HCT116 (cell line): ENCODE measurements at places on chromosomes 5 and 9.

DNA sequence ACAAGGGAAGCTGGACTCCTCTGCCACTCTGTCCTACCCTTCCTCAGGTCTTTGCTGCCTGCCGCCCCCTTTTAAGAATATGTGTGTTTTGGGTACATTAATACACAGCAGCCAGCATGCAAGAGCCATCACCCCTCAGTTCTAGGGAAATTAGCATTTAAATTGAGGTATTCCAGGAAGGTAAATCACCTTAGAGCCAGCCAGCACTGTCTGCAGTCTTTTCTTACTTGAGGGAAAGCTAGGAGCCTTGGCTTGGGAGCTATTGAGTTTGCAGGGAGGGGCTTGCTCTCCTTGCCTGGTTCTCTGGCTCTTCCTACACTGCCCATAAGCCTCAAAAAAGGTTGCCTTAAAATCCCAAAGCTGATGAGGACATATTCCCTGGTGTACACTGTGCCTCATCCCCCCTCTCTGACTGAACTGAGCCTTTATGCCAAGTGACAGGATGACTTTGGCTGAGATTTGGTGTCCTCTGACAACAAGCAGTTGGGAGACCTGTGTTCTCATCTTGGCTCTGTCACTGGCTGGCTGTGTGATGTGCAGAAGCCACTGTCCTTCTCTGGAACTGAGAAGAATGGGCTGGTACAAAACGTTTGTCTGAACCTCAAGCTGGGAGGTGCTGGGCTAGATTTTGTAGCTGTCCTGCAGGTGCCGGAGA is 54.1 kb downstream of the TRIM32 start:
- no peak for DNase-seq

DNA sequence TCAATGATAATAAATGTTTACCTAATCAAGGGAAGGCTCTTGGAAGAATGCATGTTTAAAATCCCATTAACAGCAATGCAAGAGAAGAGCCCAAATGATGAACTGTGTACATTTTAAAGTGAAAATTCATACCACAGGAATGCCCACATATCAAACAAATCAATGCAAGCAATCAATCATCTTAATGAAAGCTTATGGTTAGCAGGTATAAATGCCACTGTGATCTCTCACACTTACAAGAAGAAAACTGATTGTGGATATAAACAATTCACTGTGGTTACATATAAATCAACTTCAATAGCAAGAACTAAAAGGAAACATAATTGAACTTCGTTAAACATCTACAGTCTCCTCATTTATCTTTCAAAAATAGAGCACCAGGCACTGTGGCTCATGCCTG is 161.0 kb upstream of the RORB start:
- no peak for DNase-seq

DNA sequence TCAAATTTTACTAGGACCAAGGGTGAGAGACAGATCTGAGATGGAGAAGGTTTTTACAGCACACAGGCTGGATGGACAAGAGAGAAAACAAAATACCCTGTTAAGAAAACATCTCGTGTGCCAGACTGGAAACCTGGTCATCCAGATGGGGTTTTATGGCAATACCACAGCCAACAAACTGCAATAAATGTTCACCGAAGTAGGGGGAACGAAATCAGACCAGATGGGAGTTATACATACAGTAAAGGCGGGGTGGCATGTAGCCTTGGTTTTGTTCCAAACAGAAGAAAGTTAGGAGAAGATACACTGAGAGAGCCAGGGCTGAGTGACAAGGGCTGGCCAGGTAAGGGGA is 63.3 kb downstream of the DCP2 start:
- no peak for DNase-seq

GRCh38 chr9:17140418-17140817 is 5.6 kb downstream of the CNTLN start:
- no peak for DNase-seq

DNA sequence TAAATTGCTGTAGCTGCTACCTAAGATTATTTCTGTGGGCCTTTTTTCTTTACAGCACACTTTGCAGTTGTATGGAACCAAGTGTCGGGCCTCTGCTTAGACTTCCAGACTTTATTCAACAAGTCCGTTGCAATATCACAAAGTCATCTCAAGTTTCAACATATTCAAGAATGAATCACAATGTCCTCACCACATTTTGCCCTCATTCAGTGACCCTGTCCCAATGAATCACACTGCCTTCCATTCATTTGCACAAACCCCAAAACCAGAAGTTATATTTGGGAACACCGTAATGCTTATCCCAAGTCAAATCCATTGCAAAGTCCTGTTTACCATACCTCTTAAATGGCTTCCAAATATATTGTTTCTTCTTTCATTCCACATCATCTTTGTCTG is 439.6 kb downstream of the CSNK1G3 start:
- DNase-seq, result peak; percentile 39

GRCh38 chr5:37565062-37565670 is 186.0 kb downstream of the WDR70 start:
- no peak for DNase-seq

GRCh38 chr9:37715991-37716505 is 37.6 kb upstream of the TRMT10B start:
- DNase-seq, result no peak

DNA sequence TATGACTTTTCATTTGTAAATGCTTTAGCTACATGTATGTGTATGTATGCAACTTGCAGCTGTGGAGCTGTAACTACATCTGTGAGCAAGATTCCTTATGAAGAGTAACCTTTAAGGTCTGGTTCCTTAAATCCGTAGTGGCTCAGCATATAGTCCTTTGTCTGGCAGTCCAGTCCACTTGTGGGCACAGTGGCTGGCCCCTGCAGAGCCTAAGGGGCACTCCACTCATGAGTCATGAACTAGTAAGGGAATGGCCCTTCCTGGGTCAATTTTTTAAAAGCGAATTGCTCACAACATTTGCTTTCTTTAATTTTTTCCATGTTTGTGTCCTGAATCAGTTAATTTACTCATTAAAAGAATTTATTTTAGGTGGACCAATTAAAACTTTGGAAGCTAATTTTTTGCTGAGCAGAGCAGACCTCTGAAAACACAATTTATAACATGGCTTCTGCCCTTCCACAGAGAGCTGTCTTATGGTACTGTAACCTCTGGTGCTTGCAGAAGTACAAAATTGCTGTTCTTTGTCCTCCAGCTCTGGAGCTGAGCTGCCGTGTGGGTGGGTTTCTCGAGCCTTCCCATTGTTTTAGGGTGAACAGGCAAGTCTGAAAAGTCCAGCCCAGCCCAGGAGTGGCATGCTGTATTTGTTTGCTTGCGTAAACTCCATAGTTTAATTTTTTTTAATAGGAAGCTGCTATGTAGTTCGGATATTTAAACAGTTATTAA is 110.1 kb downstream of the MVB12B start:
- no peak for DNase-seq

DNA sequence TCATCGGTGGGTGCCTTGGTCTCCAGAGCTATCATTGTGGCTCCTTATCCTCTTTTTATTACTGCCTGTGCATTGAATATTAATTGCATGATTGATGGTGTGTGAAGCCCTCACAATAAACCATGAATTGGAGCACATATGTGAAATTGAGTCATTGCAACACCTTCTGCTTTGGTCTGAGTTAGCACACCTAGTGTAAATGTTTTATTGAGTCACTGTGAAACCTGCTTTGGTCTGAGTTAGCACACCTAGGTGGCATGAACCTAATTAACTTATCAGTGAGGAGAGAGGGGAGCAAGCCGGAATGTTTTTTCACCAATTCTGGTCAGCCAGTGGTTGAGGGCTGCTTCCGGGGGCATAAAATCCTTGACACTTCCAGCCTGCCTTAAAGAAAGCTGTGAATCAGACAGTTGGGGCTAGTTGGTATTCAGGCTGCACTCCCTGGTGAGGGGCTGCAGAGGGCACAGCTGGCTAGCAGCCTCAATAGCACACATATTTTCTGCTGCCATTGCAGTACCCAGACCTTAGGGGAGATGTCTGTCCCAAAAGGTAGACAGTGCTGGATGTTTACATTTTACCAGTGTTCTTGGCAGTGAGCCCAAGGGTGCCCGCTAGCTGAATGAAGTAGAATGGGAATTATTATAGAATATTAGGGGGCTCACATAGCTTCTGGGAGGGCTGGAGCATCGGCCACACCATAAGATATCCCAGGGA is 76.5 kb upstream of the GOLM1 start:
- DNase-seq, result no peak

- no peak for DNase-seq
These were observed 257.6 kb downstream of the SEMA5A start for GRCh38 chr5:9288234-9288633.

DNA sequence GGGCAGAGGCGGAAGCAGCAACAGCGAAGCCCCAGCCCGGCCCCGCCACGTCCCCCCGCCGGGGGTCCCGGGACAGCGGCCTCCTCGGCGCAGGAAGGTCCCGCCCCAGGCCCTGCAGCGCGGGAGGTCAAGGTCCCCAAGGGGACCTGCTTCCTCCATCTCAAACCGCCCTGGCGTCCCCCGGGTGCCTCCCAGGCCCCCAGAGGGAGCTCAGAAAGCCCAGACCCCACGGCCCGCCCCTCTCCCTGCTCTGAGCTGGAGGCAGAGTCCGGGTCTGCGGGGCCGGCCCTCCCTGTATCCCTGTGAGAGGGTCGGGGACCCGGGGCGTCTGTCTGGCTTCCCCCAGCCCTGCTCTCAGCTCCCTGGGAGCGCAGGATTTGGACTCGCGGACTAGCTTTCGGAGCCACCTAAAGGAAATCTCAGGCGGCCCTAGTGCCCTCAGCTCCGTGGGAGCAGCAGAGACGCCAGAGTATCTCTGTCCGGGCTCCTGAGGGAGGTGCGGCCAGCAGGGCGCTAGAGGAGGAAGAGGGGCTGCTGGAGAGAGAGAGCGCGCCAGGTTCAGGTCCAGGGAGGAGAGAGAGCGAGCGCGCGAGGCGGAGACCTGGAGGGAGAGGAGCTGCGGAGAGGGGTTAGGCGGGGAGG is 30.7 kb downstream of the EXOC3 start:
- no peak for DNase-seq

DNA sequence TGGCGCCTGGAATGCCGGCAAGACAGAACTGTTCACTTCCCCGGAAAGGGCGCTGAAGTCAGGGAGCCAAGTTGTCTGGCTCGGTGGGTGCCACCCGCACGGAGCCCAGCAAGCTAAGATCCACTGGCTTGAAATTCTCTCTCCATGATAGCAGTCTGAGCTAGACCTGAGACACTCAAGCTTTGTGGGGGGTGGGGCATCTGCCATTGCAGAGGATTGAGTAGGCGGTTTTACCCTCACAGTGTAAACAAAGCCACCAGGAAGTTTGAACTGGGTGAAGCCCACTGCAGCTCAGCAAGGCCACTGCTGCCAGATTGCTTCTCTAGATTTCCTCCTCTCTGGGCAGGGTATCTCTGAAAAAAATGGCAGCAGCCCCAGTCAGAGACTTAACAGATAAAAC is 277.4 kb downstream of the SLCO4C1 start:
- no peak for DNase-seq

GRCh38 chr5:117888688-117889087 is 1099.7 kb downstream of the DTWD2 start:
- no peak for DNase-seq

DNA sequence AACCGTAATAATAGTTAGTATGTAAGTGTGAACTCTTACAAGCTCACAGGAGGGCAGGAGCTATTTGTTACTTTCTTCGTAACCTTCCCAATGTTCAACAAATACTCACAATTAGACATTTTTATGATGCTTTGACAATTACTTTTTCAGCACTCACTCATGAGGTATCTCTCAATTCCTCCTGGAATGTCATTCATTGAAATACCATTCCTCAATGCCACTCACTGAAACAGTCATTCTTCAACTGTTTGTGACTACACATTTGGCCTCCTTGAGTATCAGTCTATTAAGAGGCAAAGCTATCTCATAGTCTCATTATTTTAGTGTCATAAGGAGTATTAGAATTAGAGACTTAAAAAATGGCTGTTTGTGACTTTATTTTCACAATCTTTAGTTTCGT is 734.1 kb upstream of the DMAC1 start:
- no peak for DNase-seq

DNA sequence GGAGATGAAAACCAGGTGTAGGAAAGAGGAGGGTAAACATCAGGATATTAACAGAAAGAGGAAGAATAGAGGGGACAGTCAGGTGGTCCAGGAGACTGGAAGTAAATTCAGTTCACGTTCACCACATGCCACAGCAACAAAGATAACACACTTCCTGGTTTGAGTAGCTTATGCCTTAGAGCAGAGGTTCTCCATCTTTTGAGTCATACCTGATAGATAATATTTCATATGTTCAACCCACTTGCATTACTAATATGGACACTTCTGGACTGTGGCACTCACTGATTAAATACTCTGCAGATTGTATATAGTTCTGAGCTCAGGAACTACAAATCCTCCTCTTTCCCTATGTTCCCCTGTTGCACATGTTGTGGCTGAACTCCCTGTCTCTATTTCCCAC is 179.9 kb upstream of the NR3C1 start:
- DNase-seq, result no peak

DNA sequence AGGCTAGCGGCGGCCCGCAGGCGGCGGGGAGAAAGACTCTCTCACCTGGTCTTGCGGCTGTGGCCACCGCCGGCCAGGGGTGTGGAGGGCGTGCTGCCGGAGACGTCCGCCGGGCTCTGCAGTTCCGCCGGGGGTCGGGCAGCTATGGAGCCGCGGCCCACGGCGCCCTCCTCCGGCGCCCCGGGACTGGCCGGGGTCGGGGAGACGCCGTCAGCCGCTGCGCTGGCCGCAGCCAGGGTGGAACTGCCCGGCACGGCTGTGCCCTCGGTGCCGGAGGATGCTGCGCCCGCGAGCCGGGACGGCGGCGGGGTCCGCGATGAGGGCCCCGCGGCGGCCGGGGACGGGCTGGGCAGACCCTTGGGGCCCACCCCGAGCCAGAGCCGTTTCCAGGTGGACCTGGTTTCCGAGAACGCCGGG is 253 bp downstream of the SLC12A2 start:
- no peak for DNase-seq

DNA sequence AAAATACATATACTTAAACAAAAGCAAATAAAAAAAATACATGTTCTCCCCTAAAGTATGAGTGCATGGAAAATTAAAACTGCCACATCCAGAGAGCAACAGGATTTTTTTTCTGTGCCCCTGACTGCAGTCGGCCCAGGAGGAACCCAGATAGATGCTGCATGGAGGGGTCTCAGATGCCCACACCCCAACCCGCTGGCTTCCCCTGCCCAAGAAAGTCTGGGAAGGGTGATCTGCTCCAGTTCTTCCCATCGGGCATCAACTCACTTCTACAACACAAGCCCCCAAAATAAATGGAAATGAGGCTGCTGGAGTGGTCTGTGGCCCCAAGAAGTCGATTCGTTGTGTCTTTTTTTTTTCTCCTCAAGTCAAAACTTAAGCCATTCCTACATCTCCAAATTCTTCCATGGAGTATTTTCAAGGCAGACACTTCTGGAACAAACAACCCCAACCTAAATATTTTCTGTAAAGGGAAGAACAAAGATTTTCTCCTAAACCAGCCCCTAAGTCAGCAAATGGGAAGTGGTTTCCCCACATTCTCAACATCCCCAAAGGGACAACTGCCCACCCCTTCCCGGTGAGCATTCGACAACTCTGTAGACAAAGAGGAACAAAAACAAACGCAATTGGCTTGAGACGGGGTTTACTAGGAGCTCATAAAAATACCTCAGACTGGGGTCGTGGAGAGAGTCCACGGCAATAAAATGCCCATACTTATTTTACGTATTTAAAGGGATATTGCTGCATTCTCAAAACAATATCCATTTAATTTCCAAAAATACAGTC is 46.7 kb downstream of the ROR2 start:
- no peak for DNase-seq
